ENCODE measurements at places on chromosomes 6 and 20.

GRCh38 chr6:52522655-52523054 is 54.2 kb downstream of the TRAM2 start:
- no peak for DNase-seq

DNA sequence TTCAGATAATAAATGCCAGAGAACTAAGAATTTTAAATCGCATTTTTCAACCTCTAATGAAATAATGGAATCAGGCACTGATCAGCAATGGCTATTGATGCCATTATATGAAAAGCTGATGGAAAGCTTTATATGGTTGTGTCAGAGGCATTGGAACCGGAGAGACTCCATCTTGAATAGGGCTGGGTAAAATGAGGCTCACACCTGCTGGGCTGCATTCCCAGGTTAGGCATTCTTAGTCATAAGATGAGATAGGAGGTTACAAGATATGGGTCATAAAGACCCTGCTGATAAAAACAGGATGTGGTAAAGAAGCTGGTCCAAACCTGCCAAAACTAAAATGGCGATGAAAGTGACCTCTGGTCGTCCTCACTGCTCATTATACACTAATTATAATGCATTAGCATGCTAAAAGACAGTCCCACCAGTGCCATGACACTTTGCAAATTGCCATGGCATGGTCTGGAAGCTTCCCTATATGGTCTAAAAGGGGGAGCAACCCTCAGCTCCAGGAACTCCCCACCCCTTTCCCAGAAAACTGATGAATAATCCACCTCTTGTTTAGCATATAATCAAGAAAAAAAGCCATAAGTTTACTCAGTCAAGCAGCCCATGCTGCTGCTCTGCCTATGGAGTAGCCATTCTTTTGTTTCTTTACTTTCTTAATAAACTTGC is 40.2 kb upstream of the CD83 start:
- DNase-seq = no peak

- DNase-seq = no peak
Observed at GRCh38 chr6:92376691-92377090, 1042.7 kb downstream of the EPHA7 start.

DNA sequence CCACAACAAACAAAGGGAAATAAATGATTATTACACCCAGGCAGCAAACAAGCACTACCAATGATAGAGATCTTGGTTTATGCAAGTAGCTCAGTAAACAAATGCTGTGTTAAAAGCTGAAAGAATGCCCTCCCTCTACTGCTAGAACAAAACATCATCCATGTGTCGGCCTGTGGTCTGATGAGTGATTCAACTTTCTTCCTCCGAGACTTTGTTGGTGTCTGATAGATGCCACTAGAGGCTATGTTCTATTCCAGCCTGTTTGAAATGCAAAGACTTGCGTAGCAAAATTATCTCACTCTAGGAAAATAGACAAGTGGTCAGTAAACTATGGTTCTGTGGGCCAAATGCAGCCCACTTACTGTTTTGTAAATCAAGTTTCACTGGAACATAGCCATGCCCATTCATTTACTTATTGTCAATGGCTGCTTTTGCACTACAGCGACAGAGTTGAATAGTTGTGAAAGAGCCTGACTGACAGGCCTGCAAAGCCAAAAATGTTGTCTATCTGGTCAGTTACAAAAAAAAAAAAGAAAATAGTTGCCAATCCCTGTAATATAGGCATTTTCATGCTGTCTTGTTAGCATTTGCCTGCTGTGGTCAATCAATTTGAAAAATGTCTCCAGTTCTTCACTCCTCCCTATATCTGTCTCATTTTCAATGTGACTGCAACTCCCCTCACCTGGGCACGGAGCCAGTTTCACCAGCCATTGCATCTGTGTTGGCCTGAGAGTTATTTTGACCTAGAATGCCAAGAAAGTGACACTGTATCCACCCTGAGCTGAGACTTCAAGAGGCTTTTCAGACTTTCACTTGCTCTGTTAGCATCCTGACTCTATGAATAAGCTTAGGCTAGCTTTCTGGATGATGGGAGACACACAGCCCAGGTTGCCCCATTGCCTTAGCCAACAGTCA is 544.6 kb upstream of the BTBD3 start:
- no peak for DNase-seq

DNA sequence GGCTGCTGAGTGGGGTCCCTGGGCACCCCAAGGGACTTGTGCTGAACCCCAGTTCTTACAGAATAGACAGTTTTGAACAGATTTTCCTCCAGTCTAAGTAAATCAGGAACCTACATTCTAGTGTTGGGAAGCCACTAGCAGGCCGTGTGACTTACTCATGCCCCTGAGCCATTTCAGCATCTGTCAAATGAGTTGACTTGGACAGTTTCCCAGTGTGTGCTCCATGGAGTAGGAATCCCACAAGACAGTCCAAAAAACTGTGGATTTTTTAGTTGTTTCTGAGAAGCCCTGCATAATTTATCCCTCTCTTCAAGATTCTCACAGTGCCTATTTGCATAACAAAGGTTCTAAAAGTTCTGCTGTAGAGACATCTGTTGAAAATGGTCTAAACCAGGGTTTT is 2.1 kb downstream of the GABRR2 start:
- no peak for DNase-seq

GRCh38 chr20:741620-742019 is 26.7 kb downstream of the SLC52A3 start:
- DNase-seq = no peak

DNA sequence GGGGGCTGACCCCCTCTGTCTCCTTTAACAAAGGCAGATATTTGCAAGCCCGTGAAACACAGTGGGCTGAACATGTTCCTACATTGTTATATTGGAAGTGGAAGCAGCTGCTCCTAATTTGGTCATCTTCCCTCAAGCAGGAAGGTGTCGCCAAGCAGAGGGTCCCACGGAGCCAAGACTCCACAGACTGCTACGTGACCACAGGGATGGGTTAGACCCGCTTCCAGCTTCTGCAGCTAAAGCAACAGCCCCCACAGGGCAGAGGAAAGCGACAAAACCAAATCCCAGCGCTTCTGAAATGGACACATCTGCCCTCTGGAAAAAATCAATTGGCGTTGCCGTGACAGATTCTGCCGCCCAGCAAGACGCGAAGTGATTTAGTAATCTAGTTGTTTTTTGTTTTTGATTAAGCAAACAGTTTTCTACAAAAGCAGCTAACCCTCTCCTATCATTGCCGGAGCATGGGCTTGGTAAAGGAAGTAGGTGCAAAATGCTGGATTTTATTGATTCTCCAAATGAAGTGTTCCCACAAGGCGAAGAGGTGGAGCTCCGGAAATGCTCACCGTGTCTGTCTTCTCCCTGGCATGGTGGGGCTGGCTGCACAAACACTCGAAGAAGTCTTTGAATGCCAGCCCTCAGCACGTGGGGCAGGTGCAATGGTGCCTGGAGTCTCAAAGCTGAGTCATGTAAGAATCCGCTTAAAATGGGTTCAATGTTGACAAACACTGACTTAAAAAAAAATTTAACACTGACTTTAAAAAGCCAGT is 79.4 kb upstream of the FRMD1 start:
- no peak for DNase-seq

DNA sequence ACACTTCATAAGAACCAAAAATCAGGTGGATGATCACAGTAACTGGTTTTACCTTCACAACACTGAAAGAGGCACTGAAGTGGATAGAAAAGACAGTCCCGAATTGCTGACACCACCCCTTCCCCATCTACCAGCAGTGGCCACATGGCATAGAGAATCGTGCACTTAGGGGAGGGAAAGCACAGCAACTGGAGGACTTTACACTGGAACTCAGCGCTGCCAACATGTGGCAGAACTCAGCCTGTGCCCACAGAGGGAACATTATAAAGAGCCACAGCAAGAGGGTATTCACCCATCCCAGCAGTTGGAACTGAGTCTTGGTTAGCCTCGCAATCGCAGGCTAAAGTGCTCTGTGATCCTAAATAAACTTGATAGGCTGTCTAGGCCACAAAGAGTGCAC is 6.5 kb upstream of the KIAA1586 start:
- no peak for DNase-seq

DNA sequence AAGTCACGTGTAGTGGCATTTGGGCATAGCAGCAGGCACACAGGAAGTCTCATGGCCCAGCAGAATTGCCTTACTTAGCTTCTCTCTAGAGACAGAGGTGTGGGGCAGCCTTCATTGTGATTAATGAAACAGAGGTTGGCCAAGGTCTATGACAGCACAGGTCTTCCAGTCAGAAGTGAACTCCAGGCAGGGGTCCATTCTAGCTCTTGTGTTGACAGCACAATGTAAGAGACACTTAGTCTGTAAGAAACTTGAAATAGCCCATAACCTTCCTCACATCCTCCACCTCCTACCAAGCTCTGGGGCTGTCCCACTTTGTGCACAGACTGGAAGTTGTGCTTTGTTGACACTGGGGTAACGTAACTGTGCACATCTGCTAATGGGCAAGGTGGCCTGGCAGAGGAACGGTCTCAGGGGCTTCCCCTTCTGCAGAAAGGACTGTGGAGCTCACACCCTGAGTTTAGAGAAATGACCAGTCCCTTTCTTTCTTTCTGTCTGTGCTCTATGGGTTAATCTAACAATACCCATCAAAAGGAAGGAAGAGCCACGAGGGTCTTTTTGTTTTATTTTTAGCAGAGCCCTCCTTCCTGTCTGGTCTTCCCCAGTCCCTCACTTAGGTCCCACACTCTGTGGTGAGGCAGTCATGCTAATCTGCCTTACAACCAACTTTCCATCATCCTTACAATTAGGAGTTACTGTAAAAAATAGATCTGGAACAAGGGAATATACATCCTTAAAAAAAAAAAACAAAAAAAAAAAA is 35.6 kb upstream of the TAGAP start:
- DNase-seq = no peak

GRCh38 chr6:27078734-27079357 is 168.7 kb upstream of the PRSS16 start:
- peak; percentile 46 for DNase-seq

DNA sequence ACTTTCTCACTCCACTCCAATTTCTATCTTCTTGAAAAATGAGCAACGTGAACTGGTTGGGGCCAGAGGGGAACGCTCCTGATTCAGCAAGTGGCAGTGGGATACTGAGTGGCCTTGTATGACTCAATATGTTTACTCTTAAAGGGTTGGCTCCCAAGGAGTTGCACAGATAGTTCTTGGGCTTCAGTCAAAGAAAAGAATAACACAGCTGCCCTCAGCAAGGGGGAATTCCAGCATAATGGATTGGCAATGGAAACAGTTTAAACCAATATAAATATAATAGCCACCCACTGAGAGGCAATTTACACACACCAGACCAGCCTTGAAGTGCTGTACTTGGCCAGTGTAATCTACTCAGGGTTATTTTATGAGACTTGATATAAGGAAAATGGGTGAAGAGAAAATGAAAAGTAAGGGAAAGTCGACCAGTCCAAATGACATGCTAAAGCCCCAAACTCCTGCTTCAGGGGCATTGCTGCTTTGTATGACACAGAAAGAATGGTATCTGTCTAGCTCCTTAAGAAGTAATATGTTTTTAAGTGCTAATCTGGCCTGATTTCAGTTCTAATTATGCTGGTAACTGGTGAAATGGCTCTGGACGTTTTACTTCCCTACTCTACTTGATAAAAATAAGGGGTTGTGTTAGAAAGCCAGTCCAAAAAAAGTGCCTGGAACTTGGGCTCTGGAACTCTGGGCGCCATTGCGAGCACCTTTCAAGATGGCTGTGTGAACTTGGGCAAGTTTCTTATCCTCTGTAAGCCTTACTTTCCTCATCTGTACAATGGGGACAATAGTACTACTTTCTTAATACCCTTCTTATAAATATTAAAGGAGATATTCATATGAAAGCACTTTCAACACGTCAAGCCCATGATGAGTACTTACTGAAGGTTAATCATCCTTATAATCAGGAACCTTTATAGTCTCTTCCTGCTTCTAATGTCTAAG is 712.9 kb upstream of the MAP3K7 start:
- no peak for DNase-seq

DNA sequence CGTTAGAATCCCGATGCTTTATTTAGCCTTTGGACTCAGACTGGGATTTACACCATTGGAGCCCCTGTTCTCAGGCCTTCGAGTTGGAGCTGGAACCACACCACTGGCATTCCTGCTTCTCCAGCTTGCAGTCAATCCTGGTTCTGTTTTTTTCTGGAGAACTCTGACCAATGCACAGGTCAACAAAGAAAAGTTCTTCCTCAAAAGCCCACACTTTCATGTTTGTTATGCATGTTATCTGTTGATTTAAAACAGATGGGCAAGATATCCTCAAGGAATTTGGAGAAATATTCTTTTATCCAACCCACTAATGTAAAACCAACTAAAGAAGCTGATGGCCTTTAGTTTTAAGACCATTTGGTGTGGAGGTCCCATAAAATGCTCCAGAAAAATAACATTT is 205.7 kb downstream of the ANKRD60 start:
- no peak for DNase-seq

DNA sequence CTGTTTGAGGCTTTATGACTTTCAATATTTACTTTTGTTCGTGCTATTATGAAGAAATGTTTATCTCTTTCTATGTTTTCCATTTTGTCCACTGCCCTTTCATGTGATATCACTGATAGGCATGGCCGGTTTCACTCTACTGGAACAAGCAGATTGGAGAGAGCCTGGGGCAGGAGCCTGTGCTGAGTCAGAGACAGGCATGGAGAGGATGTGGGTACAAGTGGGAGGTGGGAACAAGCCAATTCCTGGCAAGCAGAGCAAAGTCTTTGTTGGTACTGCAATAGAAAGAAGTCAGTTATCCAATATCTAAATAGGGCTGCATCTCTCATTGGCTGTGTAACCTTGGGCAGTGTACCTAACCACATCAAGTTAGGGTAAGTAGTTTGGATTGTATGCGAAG is 545.6 kb upstream of the MAP3K7 start:
- no peak for DNase-seq
